ENCODE measurements at places on chromosomes 11 and 22.

GRCh38 chr11:111977146-111978027 lies 40.2 kb downstream of the DIXDC1 start:
- peak; percentile 26 for DNase-seq

- DNase-seq, result no peak
Observed at GRCh38 chr11:11476499-11476898, 123.4 kb upstream of the CSNK2A3 start.

- peak; percentile 76 for DNase-seq
Observed at GRCh38 chr11:7020183-7020917, at the start of the genes NLRP14 and ZNF214. NLRP14 (plus strand) TSS chr11:7020479; CDS start chr11:7038587, 18,108 bp downstream. ZNF214 (minus strand) TSS chr11:7020346; CDS start chr11:7002835, 17,511 bp downstream.

- no peak for DNase-seq
Observed at GRCh38 chr11:78181185-78181584, 7.2 kb downstream of the KCTD21 start.

DNA sequence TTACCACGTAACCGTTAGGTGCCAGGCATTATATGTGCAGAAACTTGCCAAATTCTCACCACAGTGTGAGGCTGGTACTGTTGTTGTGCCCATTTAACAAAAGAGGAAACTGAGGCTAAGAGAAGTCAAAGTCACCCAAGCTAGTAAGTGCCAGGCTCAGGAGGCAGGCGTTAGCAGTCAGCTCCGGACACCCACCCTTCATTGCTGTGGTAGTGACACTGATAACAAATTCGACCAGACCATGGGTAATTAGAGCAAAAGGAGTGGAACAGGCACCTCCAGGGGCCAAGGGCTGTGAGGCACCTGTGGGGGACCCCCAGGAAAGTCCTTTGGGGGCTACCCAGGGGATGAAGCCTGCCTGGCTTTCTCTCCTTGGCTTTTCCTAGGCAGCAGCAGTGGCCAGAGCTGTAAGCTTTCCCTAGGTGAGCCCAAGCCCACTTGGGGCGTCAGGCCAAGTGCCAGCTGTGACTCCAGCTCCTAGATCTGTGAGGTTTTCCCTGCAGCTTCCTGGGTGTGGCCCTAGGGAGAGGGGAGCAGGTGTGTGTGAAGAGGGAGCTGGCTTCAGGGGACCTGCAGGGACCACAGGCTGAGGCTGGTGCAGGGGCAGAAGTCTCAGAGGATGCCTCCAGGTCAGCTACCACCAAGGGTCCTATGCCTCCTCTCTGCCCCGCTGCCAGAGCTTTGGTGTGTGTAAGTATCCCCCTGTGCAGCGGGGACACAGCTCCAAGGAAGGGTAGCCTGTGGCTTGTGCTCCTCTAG lies 19.7 kb upstream of the ALX4 start:
- no peak for DNase-seq

DNA sequence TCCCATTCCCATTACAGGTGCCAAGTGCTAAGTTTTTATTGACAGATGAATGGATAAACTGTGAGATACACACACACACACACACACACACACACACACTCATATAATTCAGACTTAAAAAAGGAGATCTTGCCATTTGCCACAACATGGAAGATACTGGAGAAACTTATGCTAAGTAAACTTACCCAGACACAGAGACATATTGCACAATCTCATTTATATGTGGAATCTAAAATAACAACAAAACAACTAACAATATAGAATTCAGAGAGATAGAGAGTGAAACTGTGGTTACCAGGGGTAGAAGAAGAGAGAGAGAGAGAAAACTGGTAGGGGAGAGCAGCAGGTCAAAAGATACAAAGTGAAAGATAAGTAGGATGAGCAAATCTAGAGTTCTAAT lies 1.4 kb downstream of the MS4A6E start:
- no peak for DNase-seq

DNA sequence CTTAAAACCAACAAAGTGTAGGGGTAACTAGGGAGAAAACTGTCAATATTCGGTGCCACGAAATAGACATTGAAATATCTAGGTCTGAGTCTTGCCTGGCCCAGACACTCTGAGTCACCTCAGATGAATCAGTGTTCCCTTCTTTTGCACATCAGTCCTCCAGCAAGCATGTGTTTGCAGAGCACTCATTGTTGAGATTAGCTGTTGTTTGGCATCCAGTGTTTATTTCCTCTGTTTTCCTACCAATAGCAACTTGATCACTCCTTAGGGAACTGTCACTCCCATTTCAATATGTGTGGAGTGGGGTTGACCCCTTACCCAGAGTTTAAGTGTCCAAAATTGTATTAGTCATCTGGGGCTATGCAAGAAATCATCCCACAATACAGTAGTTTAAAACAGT lies 4.7 kb upstream of the ASCC2 start:
- peak; percentile 31 for DNase-seq

- no peak for DNase-seq
Observed at GRCh38 chr22:20235389-20235991, 32.6 kb downstream of the RTN4R start.

DNA sequence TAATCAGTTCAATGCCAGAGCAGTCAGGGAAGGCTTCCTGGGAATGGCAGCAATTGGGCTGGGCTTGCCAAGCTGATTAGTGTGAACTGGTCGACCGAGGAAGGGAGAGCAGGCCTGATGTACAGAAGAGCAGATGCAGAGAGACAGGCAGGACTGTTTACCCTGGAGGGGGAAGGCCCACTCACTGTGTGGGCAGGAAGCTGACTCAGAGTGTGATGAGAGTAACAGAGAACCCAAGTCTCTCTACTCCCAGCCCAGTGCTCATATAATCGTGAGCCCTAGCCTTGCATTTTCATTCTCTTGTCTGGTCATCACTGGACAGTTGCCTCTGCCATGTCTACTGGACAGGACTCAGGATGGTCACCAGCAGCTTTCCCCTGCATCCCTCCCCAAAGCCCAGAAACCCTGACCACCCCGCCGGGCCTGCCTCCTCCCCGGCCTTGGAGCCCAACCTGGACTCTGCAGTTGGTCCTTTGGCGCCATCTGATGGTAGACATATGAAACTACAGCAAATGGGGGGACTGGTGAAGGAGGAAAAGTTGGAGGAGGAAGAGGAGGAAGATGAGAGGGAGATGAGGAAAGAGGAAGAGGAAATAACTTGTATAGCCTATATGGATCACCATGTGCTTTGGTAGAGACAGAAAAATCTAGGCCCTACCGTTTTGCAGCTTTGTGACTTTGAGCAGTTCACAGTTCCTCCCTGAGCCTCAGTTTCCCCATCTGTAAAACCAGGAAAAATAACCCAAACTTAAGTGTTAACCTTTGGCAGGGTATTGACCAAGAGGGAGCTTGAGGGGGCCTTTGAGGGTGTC lies 43.4 kb upstream of the PRDM11 start:
- peak; percentile 78 for DNase-seq

DNA sequence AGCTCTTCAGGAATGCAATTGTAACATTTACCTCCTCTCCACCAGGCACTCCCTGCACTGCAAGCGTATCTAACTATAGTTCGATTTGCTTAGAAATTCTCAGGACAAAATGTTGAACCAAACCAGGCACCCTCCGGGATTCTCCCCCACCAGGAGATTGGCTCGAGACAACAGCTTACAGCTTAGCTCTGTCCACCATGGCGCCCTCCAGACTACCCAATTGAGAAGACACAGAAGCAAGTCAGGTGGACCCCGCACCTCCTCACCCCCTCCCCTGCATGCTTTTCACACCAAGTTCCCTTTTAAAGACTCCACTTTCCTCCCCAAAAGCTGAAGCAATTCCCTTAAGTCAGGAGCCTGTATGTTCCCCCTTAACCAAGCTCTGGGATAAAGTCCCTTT lies 34.7 kb upstream of the RFPL3 start:
- DNase-seq, result no peak

DNA sequence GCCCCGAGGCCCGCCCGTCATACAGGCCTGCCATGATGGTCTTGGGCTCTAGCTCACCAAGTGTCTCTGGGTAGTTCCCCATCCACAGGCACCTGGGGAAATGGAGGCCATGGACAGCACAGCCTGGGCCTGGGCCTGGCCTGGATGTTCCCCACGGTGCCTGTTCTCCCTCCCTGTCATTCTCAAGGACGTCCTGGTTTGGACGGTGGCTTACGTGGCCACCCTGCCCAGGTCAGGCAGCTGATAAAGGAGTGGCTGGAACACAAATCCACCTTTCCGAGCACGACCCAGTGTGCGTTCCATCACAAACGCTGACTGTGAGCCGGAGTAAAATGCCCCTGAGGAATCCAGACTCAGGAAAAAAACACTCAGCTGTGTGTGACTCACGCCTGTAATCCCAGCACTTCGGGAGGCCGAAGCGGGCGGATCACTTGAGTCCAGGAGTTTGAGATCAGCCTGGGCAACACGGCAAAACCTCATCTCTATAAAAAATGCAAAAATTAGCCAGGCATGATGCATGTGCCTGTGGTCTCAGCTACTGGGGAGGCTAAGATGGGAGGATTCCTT lies 41.2 kb upstream of the TESMIN start:
- no peak for DNase-seq

DNA sequence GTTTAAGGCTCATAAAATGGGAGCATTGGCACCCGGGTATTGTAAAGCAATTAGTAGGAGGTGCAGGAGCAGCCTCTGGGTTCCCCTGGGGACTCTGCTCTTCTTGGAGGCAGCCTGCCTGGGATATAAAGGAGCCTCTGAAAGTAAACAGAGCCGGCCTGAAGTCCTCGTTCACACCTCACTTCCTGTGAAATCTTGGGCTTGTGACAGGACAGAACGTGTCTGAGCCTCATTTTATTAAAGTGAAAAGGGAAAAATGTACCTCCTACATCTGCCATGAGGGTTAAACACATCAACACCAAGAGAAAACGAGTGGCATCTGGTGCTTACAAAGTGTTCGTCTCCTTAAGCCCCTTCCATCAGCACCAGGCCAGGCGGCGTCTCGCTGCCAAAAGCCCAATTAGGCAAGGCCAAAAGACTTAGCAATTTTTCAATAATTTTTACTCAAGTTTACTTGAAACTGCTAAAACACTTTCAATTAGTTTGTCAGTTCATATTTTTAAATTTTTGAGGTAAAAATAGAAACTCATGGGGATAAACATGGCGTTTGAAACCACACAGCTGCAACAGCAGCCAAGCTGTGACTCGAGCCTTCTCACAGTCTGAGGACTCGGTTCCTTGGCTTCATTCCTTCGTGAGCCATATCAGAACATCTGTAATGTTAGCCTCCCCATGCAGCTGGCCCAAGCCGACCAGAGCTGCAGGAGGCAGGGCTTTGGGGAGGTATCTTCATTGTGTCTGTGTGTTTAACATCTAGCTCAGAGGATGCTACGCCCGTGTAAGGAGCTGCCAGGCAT lies 33.6 kb downstream of the MAP6 start:
- DNase-seq, result peak; percentile 31

All from erythroblast (primary cell).